Stimulated activated CD8-positive, alpha-beta memory T cell treated with anti-CD3 and anti-CD28 coated beads, Interleukin-4, amount 100 ng/mL, for 1 hour (primary cell): ENCODE measurements at places on chromosomes 2 and 18.

DNA sequence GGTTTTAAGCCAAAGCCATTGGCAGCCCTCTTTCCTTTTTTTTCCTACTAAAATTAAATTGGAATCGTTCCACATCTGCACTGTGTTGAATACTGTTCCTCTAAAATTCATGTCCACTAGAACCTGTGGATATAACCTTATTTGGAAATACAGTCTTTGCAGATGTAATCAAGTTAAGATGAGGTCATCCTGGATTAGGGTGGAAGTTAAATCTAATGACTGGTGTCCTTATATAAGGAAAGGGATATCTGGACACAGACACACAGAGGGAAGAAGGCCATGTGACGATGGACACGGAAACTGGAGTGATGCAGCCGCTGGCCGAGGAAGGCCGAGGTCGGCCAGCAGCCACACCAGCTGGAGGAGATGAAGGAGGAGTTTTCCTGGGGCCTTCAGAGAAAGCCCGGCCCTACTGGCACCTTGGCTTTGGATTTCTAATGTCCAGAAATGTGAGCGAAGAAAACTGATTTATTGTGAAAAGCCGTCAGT, 49.4 kb downstream of the LONRF2 start:
- DNase-seq: no peak

DNA sequence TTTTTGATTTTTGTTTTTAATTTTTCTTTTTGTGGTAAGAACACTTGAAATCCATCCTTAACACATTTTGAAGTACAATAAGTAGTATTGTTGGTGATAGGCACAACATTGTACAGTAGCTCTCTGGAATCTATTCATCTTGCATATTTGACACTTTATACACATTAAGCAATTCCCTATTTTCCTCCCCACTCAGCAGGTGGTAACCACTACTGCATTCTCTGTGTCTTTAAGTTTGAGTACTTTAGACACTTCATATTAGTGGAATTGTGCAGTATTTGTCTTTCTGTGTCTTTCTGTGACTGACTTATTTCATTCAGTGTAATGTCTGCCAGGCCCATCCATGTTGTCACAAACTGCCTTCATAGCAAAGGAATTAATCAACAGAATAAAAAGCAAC, 471.7 kb upstream of the CDH20 start:
- no peak for DNase-seq

DNA sequence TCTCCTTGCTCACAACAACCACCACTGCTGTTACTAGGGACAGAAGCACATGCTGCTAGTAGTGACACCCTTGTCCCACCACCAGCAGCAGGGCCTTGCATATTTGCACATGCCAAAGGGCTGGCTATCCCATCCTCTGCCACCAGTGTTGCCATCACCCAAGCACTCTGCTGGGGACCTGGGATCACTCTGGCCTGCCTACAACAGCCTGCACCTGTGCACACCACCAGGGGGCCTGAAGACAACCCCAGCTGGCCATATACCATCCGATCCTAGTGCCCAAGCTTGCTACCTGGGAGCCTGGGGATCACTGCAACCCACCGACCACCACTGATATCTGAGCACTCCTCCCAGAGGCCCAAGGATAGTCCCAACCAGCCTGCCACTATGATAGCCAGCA, 99.9 kb upstream of the FANCL start:
- DNase-seq: no peak

- DNase-seq: no peak
Measured at GRCh38 chr2:85756822-85757435, 3.1 kb downstream of the ATOH8 start.

DNA sequence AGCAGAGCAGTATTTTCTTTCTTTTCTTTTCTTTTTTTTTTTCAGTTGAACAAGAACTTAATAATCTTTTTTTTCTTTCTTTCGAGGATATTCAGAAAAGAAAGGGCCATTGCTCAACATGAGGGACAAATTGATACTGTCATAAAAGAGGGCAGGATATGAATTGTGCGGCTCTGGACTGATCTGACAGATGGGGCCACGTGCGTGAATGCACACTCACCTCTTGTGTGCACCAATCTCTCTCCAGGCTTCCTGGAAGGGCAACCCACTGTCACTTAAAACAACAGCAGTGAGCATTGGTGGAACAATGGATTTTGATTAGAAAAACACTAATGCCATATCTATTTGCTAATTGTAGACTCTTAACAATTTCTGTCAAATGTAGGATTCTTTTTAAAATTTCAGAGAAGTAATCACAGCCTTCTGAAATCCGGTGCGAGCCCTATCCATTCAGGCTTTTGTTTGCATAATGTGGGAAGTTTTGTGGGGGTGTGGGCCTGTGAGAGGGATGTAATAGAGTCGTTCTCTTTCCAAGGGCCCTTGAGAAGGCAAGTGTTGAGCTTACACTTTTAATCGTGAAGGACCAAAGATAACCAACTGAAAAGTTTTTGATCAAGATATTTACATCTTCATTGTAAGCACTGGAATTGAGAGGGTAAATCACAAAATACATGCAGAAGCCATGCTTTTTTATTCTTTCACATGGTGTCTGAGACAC, 298.8 kb downstream of the SP3 start:
- no peak for DNase-seq
